Activated naive CD8-positive, alpha-beta T cell treated with anti-CD3 and anti-CD28 coated beads for 36 hours (primary cell): ENCODE measurements at places on chromosomes 7 and 10. TPM values are rescaled to one million over a fixed set of nuclear protein-coding genes. Genes with fewer than 3 reads are reported as not detected.

DNA sequence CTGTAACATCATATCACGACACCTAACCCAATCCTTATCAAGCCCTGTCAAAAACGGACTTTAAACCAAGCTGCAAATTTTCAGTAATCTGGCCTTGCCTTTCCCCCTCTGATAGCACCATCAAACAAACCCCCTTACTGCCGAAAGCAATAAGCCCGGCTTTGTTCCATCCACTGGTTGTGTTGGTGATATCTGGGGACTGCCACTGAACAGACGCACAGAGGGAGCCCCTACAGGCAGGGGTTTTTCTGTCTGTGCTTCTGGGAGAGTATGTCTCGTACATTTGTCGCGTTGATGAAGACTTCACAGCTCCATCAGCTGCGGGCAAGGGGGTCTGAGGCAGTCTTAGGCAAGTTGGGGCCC is 550 bp upstream of the PLAU start:
- peak overlapping the region; percentile 73 for H3K4me3 ChIP-seq
- H3K4me1 ChIP-seq = peaks cover 37% of the 10 kb centered on the region
- peaks cover 74% of the 10 kb centered on the region for H3K27me3 ChIP-seq
- no peak overlapping the region for H3K27ac ChIP-seq
- no peaks in the 10 kb centered on the region for H3K36me3 ChIP-seq

The NT5C3A gene
- 48.7 TPM for total RNA-seq

GRCh38 chr10:50477287-50478203 is 146.2 kb downstream of the SGMS1 start:
- H3K27me3 ChIP-seq = no peaks in the 10 kb centered on the region
- peaks cover 8% of the 10 kb centered on the region for H3K4me1 ChIP-seq
- H3K4me3 ChIP-seq = no peak overlapping the region
- H3K27ac ChIP-seq = no peak overlapping the region
- H3K36me3 ChIP-seq = peaks cover 36% of the 10 kb centered on the region
- no peak for DNase-seq

- no peak overlapping the region for H3K27ac ChIP-seq
- H3K4me3 ChIP-seq = no peak overlapping the region
- no peaks in the 10 kb centered on the region for H3K36me3 ChIP-seq
- peaks cover 21% of the 10 kb centered on the region for H3K27me3 ChIP-seq
- no peak for DNase-seq
These were observed 283.4 kb downstream of the GRID1 start for GRCh38 chr10:86083206-86083605.

DNA sequence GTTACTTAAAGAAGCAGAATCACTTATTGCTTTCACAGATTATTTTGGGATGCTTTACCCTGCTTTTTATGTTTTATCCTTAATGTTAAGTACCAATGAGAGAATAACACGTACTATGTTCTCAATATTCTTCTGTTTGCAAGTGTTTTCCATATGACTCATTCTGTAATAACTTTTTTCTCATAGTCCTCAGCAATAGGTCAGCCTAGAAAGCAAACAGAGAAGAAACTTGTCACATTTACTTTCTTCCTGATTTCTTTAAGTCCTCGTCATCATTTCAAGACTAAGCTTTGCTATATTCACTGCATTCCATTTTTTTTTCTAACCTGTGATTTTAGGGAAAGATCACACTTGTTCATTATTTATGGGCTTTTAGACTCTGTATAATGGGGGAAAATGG is 6.8 kb upstream of the AGR2 start:
- H3K27ac ChIP-seq = no peak overlapping the region
- H3K4me1 ChIP-seq = no peaks in the 10 kb centered on the region

DNA sequence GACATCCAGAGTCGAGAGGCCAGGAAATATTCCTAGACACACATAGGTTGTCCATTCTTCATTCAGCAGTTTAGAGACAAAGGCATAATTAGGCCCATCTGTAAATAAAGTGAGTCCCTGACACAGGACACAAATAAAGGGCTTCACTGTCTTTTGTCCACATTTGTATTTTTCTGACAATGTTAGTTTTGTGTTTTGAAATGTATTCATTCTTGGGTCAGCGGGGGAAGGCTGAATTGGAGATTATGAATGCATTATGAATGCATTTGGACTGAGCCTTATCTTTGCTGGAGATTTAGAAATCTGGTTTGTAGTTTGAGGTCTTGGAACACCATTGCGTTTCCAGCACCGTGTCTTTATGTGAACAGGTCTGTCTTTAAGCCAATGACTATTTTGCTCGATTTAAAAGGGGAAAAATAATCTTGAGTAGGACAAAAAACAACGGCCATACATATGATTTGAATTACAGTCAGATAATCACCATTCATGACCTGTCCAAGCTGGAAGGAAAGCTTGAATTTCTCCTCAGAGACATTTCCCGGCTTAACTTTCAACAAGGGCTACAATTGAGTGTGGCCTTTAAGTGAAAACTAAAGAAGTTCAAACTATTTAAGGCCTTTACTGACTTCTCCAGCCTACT is 334.8 kb downstream of the WDR11 start:
- no peak overlapping the region for H3K4me3 ChIP-seq
- no peaks in the 10 kb centered on the region for H3K4me1 ChIP-seq
- H3K27me3 ChIP-seq = peaks cover 3% of the 10 kb centered on the region
- no peaks in the 10 kb centered on the region for H3K36me3 ChIP-seq

- no peak overlapping the region for H3K4me3 ChIP-seq
- no peaks in the 10 kb centered on the region for H3K27me3 ChIP-seq
- DNase-seq = no peak
- peak overlapping the region; percentile 81 for H3K27ac ChIP-seq
- H3K36me3 ChIP-seq = peaks cover 69% of the 10 kb centered on the region
These were observed 218.8 kb upstream of the FRMD4A start for GRCh38 chr10:14549496-14549895.

The TUBB8 gene
- total RNA-seq = not detected

The TMEM273 gene
- total RNA-seq = 0.76 TPM

- DNase-seq = no peak
- no peak overlapping the region for H3K27ac ChIP-seq
- H3K27me3 ChIP-seq = peaks cover 18% of the 10 kb centered on the region
- H3K4me1 ChIP-seq = no peaks in the 10 kb centered on the region
- H3K36me3 ChIP-seq = no peaks in the 10 kb centered on the region
These were observed 117.4 kb downstream of the TMEM178B start for GRCh38 chr7:141191277-141191676.

GRCh38 chr7:44045226-44046014 is 918 bp downstream of the DBNL start:
- DNase-seq = no peak
- H3K27me3 ChIP-seq = no peaks in the 10 kb centered on the region
- peaks cover 42% of the 10 kb centered on the region for H3K36me3 ChIP-seq
- H3K4me3 ChIP-seq = peak overlapping the region; percentile 85

DNA sequence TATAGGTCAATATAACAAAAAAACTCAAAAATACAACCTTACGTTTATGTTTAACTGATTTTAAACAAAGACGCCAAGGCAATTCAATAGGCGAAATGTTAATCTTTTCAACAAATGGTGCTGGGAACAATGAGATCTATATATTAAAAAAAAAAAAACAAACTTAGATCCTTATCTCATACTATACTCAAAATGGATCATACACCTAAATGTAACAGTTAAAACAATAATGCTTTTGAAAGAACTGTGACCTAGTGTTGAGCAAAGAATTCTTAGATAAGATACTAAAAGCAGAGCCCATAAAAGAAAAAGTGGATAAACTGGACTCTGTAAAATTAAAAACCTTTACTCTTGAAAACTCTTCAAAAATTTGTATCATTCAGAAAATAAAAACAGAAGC is 8.6 kb downstream of the TMEM168 start:
- peaks cover 46% of the 10 kb centered on the region for H3K36me3 ChIP-seq
- DNase-seq = no peak
- H3K27ac ChIP-seq = no peak overlapping the region
- no peaks in the 10 kb centered on the region for H3K27me3 ChIP-seq
- peaks cover 23% of the 10 kb centered on the region for H3K4me1 ChIP-seq

DNA sequence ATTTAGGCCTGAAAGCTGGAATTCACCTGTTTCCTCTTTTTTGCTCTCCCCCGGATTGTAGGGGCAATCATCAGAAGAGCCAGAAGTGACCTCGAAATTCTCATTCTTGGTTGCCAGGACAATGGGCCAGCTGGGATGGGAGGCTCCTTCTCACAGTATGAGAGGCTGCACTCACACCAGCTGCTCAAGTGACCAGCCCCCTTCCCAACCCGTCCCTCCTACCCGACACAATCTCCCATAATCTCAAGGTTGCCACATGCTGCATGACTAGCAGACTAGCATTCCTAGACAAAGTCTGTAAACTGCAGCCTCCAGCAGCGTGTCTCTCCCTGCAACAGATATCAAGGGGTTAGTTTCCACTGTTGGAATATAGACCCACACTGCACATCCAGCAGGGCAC is 110.3 kb downstream of the C1GALT1 start:
- peaks cover 3% of the 10 kb centered on the region for H3K4me1 ChIP-seq
- no peak for DNase-seq
- H3K27me3 ChIP-seq = no peaks in the 10 kb centered on the region
- H3K4me3 ChIP-seq = no peak overlapping the region

GRCh38 chr7:20744954-20745446 is 41.7 kb downstream of the SP8 start:
- peaks cover 15% of the 10 kb centered on the region for H3K27me3 ChIP-seq
- DNase-seq = no peak
- H3K36me3 ChIP-seq = no peaks in the 10 kb centered on the region

- H3K4me3 ChIP-seq = no peak within 1 kb of the TSS
- peaks cover 5% of the 10 kb centered on the region for H3K4me1 ChIP-seq
- H3K27ac ChIP-seq = no peak within 1 kb of the TSS
- no peak for DNase-seq
- H3K27me3 ChIP-seq = no peaks in the 10 kb centered on the region
- H3K36me3 ChIP-seq = no peaks in the 10 kb centered on the region
These were observed at the start of gene CALHM3 for GRCh38 chr10:103479135-103479534. CALHM3 (minus strand) TSS chr10:103479240; CDS start chr10:103479032, 208 bp downstream.

The MUC3A gene
- not detected for total RNA-seq

- no peaks in the 10 kb centered on the region for H3K4me1 ChIP-seq
- peak; percentile 38 for DNase-seq
These were observed 1.2 kb upstream of the TFR2 start for GRCh38 chr7:100642534-100642907.

DNA sequence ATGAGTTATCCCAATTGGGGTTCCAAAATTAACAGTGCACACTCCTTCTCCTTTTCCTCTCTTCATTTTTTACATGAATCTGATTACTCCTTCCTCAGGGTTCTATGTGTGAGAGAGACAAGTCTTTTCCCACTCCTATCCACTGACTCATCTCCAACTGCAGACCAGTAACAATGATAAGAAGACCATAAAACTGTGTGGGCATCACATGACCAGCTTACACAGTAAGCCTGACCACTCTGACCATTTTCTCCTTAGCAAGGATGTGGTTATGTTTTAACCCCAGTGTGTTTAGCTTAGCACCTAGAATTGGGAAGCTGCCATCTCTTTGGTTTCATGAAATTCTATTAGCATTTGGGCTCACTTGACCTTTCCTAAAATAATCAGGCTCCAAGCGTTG is 145.0 kb upstream of the CALCR start:
- no peaks in the 10 kb centered on the region for H3K36me3 ChIP-seq
- H3K27me3 ChIP-seq = peaks cover 19% of the 10 kb centered on the region
- H3K27ac ChIP-seq = no peak overlapping the region

GRCh38 chr7:33998476-33998875 is 93.1 kb downstream of the BMPER start:
- H3K4me3 ChIP-seq = no peak overlapping the region
- H3K4me1 ChIP-seq = peaks cover 8% of the 10 kb centered on the region
- H3K27me3 ChIP-seq = no peaks in the 10 kb centered on the region
- H3K27ac ChIP-seq = no peak overlapping the region
- no peak for DNase-seq

GRCh38 chr10:101625821-101626412 is 37.8 kb downstream of the DPCD start:
- no peak overlapping the region for H3K27ac ChIP-seq
- peaks cover 14% of the 10 kb centered on the region for H3K36me3 ChIP-seq
- no peaks in the 10 kb centered on the region for H3K27me3 ChIP-seq
- peaks cover 3% of the 10 kb centered on the region for H3K4me1 ChIP-seq
- DNase-seq = no peak

- H3K27me3 ChIP-seq = no peaks in the 10 kb centered on the region
- no peak overlapping the region for H3K27ac ChIP-seq
- H3K36me3 ChIP-seq = peaks cover 13% of the 10 kb centered on the region
- no peak for DNase-seq
- peaks cover 37% of the 10 kb centered on the region for H3K4me1 ChIP-seq
- H3K4me3 ChIP-seq = no peak overlapping the region
These were observed 34.5 kb downstream of the EZH2 start for GRCh38 chr7:148849393-148850098.

DNA sequence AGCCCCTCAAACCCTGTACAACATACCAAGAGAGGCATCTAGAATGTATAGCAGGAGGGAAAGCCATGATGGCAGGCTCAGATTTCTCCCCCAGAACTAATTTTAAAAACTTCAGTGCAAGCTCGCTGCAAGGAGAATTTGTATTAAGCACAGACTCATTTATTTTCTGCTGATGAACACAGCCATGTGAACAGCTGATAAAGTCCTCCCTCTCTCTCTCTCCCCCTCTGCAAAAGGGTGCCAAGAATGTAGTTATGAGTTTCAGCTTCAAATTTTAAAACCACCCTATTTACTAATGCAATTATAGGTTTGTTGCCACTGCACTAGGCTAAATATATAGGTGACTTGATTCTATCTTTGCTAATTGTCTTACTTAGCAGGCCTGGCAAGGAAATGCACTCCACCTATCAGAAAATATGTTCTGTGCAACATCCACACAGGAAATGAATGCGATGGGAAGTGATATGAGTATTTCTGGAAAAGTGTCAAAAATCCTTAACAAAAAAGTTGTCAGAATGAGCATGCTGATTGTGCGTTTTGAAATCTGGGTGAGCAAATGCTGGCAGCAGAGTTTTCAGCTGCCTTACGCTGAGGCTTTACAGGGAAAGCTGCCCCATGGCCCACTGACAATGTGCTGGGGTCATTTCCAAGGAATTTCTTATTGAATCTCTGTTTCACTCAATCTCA is 43.4 kb upstream of the GHITM start:
- H3K27me3 ChIP-seq = peaks cover 3% of the 10 kb centered on the region
- H3K36me3 ChIP-seq = no peaks in the 10 kb centered on the region
- DNase-seq = no peak
- no peaks in the 10 kb centered on the region for H3K4me1 ChIP-seq

The ASL gene
- total RNA-seq = 22.8 TPM

The KIAA1217 gene
- total RNA-seq = 1.5 TPM

DNA sequence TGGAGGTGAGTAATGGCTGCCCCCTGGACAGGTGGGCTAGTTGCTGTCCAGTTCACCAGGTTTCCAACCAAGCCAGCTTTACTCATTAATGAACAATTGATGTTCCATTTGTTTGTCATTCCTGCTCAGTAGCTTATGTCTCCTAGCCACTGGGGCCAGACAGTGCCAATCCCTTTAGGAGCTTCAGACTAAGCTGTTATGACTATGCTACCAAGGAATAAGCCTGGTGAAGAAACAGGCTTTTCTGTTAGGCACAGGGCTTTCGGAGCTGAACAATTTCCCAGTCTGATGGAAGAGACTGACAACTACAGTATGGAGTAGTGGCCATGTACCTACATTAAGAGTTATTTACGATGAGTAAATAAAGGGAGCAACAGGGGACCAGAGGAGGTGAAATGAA is 2.1 kb upstream of the FMC1 start:
- H3K27me3 ChIP-seq = peaks cover 7% of the 10 kb centered on the region
- H3K4me1 ChIP-seq = peaks cover 19% of the 10 kb centered on the region
- DNase-seq = no peak
- peak overlapping the region; percentile 91 for H3K4me3 ChIP-seq

GRCh38 chr7:131929632-131930031 is 373.2 kb upstream of the PODXL start:
- no peak overlapping the region for H3K4me3 ChIP-seq
- H3K36me3 ChIP-seq = no peaks in the 10 kb centered on the region
- H3K4me1 ChIP-seq = no peaks in the 10 kb centered on the region
- no peak overlapping the region for H3K27ac ChIP-seq
- no peak for DNase-seq
- peaks cover 3% of the 10 kb centered on the region for H3K27me3 ChIP-seq

The AKR1D1 gene
- total RNA-seq = not detected

The OR2A42 gene
- total RNA-seq = not detected

The RBP3 gene
- total RNA-seq = not detected
